ENCODE measurements at places on chromosomes 4 and X.

DNA sequence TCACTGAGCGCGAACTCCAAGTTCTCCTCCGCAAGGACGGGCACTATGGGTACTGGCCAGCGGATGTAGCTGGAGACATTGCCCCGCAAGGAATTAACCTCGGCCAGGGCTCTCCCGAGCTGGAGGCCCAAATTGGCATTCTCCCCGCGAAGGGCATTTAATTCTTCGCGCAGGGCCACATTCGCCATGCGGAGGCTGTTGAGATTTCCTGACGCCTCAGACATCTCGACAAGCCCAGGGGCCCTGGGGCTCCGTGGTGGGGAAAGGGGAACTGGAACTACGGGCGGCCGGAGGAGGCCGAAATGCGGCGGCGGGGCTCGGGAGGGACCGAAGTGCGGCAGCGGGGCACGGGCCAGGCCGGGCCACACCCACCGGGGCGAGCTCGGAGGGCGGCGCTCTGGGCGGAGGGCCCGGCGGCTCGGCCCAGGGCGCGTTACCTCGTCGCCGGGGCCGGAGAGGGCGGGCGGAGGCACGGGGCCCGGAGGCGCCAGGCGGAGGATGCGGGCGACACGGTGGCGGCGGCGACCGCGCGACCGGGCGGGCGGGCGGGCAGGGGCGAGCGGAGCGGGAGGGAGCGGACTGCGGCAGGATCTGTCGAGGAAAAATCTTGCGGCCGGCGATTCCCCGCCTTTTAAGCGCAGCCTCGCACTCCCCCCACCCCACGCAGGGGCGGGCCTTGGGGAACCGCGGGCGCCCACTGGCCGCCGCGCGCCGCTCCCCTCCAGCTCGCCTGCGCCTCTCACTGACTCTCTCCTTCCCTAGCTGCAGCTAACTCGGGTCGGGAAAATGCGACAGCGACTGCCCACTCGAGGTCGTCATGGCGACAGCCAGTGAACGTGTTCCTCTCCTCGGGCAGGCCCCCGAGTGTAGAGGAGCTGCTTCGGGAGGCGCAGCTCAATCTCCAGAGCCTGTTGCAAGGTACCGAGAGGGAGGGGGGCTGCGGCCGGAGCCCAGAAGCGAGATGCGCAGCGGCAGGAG lies at the start of gene RTL5:
TSS of gene RTL5 (minus strand) at position 599 of the 978 bp plus-strand sequence.
- no peak for DNase-seq
- H3K36me3 ChIP-seq, result no peaks in the 10 kb centered on the region
- peak within 1 kb of the TSS; percentile 59 for H3K4me3 ChIP-seq
- H3K4me1 ChIP-seq, result peaks cover 3% of the 10 kb centered on the region
- H3K27me3 ChIP-seq, result peaks cover 84% of the 10 kb centered on the region

DNA sequence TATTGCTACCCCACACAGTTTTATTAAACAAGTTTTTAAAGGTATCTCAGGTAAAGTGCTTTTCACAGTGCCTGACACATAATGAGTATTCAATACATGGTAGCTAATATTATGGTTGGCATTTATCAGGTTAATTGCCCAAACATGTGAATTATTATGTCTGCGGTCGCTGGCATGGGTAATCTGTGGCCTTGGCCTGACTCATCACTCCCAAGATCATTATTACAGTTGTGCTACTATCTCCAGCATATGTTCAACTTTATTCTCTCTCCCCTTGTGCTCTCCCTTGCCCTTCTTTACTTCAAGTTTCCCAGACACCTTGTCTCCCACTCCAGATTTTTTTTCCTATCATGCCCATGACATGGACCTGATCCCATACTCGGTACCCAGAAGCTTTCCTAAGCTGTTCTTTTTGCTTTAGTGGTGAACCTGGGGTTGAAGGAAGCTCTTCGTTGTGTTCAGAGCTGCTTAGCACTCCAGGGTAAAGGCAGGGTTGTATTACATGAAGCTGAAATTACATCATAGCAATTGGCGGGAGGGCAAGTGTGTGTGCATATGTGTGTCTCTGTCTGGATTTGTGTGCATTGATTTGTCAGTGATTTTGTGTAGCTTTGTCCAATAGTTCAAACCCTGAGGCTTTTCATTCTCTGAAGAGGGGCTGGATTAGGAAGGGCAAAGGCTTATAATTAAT lies 176.5 kb upstream of the NRK start:
- H3K4me3 ChIP-seq, result peak overlapping the region; percentile 17
- H3K36me3 ChIP-seq, result peaks cover 6% of the 10 kb centered on the region
- no peak overlapping the region for H3K27ac ChIP-seq
- H3K4me1 ChIP-seq, result peaks cover 5% of the 10 kb centered on the region
- peaks cover 80% of the 10 kb centered on the region for H3K27me3 ChIP-seq
- peak; percentile 56 for DNase-seq

DNA sequence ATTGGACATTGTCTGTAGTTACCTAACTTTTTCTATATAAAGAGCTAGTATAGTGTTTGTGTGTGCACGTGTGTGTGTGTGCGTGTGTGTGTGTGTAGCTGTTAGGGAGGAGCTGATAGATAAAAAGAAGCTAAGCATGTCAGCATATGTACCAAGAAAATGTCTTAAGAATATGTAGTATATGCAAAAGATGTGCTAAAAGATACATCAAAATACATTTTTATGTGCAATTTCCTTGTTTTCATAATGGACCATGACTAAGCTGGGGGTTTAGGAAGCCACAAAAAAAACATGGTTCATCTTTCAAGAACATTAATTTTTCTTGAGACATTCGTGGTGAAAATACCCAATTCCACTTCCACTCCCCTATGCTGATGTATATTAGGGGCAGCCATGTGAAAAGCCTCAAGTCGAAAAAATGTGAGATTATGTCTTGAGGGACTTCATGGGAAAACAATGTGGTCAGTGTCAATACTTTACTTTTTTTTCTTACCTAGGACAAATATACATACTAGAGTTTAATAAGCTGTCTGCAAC lies 1599.7 kb downstream of the ARAP2 start:
- H3K4me1 ChIP-seq, result peaks cover 9% of the 10 kb centered on the region
- DNase-seq, result peak; percentile 13
- no peak overlapping the region for H3K27ac ChIP-seq
- no peaks in the 10 kb centered on the region for H3K36me3 ChIP-seq

DNA sequence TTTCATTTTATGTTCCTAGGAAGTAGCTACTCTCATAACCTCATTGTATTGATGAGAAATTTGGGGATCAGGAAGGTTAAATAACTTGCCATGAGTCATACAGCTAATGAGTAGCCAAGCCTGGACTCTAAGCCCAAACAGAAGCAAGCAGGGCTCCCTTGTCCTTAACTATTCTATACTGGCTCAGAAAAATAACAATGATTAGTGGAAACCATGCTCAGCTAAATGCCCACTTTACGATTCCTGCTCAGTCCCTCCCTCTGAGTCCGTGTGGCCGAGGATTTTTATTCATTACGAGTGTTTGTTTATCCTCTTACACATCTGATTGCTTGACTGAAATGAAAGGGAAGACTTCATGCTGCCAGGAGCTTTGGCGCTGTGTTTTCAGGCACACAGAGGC lies 100.9 kb downstream of the SLC34A2 start:
- H3K4me1 ChIP-seq, result peaks cover 7% of the 10 kb centered on the region
- no peaks in the 10 kb centered on the region for H3K27me3 ChIP-seq
- peaks cover 13% of the 10 kb centered on the region for H3K36me3 ChIP-seq
- H3K27ac ChIP-seq, result no peak overlapping the region
- no peak overlapping the region for H3K4me3 ChIP-seq

- no peak for DNase-seq
- H3K36me3 ChIP-seq, result no peaks in the 10 kb centered on the region
- H3K4me1 ChIP-seq, result no peaks in the 10 kb centered on the region
- no peak overlapping the region for H3K4me3 ChIP-seq
- H3K27ac ChIP-seq, result no peak overlapping the region
These were observed 17.2 kb upstream of the TET2 start for GRCh38 chr4:105129286-105130040.

DNA sequence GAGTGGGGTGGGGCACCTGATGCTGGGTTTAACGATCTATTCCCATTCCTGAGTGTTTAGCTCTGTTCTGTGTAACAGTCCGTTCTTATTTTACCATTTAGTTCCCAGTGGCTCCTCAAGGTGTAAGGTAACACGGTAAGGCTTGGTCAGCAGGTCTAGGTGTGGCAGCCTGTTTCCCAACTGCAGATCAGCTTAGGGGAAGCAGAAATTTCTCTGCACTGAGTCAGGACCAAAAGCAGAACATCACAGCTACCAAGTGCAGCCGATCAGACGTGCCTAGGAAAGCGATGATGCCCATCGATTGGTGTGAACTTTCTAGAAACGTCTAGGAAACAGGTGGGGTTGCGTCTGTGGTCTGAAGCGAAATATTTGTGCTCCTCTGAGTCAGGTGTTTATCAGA lies 240.1 kb downstream of the STIM2 start:
- no peaks in the 10 kb centered on the region for H3K27me3 ChIP-seq
- DNase-seq, result peak; percentile 41
- H3K4me3 ChIP-seq, result no peak overlapping the region
- peaks cover 6% of the 10 kb centered on the region for H3K4me1 ChIP-seq
- no peaks in the 10 kb centered on the region for H3K36me3 ChIP-seq
- H3K27ac ChIP-seq, result peak overlapping the region; percentile 5

DNA sequence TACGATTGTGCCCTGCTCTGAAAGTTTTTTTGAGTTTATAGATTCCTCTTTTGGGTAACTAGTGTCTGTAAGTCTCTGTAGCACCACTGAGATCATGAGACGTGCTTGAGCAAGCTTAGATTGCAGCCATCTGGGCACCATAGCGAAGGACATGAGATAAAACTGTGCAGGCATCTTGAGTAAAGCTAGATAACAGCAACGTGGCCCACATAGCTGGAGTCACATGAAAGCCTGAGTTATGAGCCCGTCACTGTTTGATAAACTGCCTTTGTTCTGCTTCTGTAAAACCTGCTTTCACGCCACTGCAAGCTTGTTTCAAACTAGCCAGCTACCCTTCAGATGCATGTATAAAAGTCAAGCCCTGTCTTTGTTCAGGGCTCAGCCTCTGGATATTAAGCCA lies 359.1 kb upstream of the CXorf51A start:
- H3K4me3 ChIP-seq, result no peak overlapping the region
- no peaks in the 10 kb centered on the region for H3K4me1 ChIP-seq
- H3K27ac ChIP-seq, result no peak overlapping the region
- no peak for DNase-seq
- no peaks in the 10 kb centered on the region for H3K27me3 ChIP-seq

GRCh38 chrX:17475449-17476217 lies 100.6 kb downstream of the NHS start:
- H3K4me3 ChIP-seq, result no peak overlapping the region
- peaks cover 6% of the 10 kb centered on the region for H3K4me1 ChIP-seq
- peak overlapping the region; percentile 7 for H3K27ac ChIP-seq
- no peaks in the 10 kb centered on the region for H3K36me3 ChIP-seq
- peak; percentile 15 for DNase-seq

- H3K27me3 ChIP-seq, result no peaks in the 10 kb centered on the region
- H3K27ac ChIP-seq, result no peak overlapping the region
- no peaks in the 10 kb centered on the region for H3K36me3 ChIP-seq
- no peaks in the 10 kb centered on the region for H3K4me1 ChIP-seq
- H3K4me3 ChIP-seq, result no peak overlapping the region
These were observed 414.4 kb downstream of the AFF2 start for GRCh38 chrX:148914783-148915182.

- H3K27me3 ChIP-seq, result no peaks in the 10 kb centered on the region
- peak; percentile 98 for DNase-seq
- peaks cover 13% of the 10 kb centered on the region for H3K36me3 ChIP-seq
- H3K27ac ChIP-seq, result peak within 1 kb of the TSS; percentile 83
- peak within 1 kb of the TSS; percentile 87 for H3K4me3 ChIP-seq
These were observed at the start of gene ASMTL for GRCh38 chrX:1452516-1453394. Gene ASMTL, minus strand, starts transcription at chrX:1452909. Its CDS starts 69 bp downstream, at chrX:1452840.

DNA sequence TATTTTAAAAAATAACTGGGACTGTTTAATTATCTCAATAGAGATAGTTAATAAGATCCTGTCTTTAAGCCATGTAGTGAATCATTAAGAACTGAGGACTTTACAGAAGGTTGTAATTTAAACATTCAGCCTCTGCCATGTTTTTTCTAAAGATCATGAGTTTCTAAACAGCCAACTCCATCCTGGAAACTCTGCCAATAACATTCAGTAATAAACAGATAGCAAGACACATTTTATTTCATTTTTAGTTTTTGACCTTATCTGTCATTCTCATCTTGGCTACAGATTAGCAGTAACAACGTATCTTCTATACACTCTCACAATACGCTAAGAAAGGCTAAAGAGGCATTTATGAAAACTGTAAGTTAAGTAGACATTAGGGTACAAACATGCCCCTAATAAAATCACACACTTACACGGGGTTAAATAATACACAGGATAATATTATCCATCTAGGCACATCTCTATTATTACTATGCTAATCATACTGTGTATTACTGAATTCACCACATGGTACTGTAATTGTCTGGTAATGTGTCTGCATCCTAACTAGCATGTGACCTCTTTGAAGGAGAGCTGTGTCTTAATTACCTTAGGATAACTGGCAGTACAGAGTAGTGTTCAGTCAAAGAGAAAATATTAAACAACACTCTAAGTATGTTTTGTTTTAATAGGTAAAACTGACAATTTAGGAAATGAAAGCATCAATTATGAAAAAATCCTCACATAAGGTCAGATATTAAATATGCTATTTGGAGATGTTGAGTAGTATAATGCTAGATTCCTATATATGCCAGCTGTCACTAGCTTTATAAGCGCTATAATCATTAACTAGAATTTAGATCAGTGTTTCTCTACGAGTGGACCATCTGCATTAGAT lies 122.4 kb upstream of the NAP1L5 start:
- H3K4me3 ChIP-seq, result no peak overlapping the region
- no peak overlapping the region for H3K27ac ChIP-seq
- H3K4me1 ChIP-seq, result peaks cover 31% of the 10 kb centered on the region
- no peak for DNase-seq
- H3K27me3 ChIP-seq, result no peaks in the 10 kb centered on the region

DNA sequence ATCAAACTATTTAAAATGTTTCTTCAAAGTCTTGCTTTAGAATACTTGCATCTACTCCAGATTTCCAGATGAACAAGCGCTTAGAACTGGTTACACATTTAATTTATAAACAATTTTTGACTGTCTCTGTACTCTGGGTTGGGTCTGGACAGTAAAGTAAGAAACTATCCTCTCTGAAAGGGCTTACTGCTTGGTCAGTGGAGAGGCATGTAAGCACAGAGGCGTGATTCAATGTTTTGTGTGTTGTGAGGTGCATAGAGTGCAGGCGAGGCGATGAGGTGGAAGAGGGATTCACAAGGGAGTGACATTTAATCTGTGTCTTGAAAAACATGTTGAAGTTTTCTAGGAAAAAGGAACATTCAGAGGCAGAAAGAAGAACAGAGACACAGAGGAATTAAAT lies 231.4 kb downstream of the VEGFC start:
- no peak overlapping the region for H3K27ac ChIP-seq
- no peaks in the 10 kb centered on the region for H3K36me3 ChIP-seq
- peaks cover 5% of the 10 kb centered on the region for H3K4me1 ChIP-seq
- no peak for DNase-seq
- no peak overlapping the region for H3K4me3 ChIP-seq

- no peaks in the 10 kb centered on the region for H3K27me3 ChIP-seq
- H3K36me3 ChIP-seq, result no peaks in the 10 kb centered on the region
- no peaks in the 10 kb centered on the region for H3K4me1 ChIP-seq
- DNase-seq, result no peak
- no peak overlapping the region for H3K4me3 ChIP-seq
These were observed 737.7 kb downstream of the NLGN4X start for GRCh38 chrX:5490786-5491563.

Measured in MCF 10A (cell line).